ENCODE measurements at places on chromosomes 13 and 19. TPM values are rescaled to one million over a fixed set of nuclear protein-coding genes. Genes with fewer than 3 reads are reported as not detected.

LIN7B gene
- total RNA-seq, result 4.7 TPM

NLRP7 gene
- 0.16 TPM for total RNA-seq

TJP3 gene
- total RNA-seq, result 26.5 TPM

WDR88 gene
- not detected for total RNA-seq

- H3K27ac ChIP-seq, result no peak overlapping the region
- H3K36me3 ChIP-seq, result no peaks in the 10 kb centered on the region
- H3K4me3 ChIP-seq, result no peak overlapping the region
- H3K27me3 ChIP-seq, result peaks cover 18% of the 10 kb centered on the region
Observed at GRCh38 chr19:19542507-19542906, 4.4 kb downstream of the CILP2 start.

- no peaks in the 10 kb centered on the region for H3K27me3 ChIP-seq
- no peak overlapping the region for H3K4me3 ChIP-seq
- no peak for DNase-seq
- no peaks in the 10 kb centered on the region for H3K36me3 ChIP-seq
Observed at GRCh38 chr19:1574354-1575136, 6.4 kb upstream of the MEX3D start.

DNA sequence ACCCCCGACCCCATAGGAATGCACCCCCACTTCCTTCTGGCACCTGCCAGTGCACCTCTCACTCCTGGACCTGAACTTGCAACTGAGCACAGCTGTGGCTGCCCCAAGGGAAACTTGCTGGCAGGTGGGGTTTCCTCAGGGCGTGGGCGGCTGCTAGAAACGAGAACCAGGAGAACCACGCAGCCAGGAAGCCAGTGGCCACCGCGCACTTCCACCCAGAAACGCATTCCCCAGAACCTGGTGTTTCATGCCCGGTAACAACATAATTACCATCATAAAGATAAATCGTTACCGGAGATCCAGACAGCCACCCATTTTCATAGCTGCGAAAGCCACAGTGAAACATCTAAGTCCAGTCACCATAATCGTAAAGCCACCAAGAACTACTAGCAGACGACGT is 75.2 kb upstream of the C13orf46 start:
- no peak overlapping the region for H3K27ac ChIP-seq
- H3K36me3 ChIP-seq, result no peaks in the 10 kb centered on the region
- no peak overlapping the region for H3K4me3 ChIP-seq
- H3K4me1 ChIP-seq, result no peaks in the 10 kb centered on the region

DNA sequence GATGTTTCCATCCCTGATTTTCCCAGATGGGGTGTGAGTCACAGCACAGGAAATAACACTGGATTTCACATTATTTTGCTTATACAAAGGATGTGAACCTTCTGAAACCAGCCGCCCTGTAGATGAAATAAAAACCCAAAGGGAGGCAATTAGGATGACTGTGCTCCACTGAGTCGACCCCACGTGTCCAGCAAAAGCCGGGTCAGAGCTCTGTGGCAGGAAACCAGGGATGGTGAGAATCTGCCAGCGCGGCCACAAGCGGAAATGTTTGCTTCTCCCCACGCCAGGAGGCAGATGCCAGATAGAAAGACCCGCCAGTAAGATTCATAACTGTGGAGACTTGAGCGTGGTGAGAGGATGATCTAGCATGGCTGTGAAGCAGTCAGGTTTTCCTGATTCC is 764.4 kb downstream of the LIG4 start:
- H3K4me1 ChIP-seq, result no peaks in the 10 kb centered on the region
- no peak overlapping the region for H3K27ac ChIP-seq
- H3K4me3 ChIP-seq, result no peak overlapping the region

GRCh38 chr13:48829536-48829935 is 146.2 kb upstream of the FNDC3A start:
- no peaks in the 10 kb centered on the region for H3K27me3 ChIP-seq
- no peaks in the 10 kb centered on the region for H3K4me1 ChIP-seq
- DNase-seq, result no peak
- no peak overlapping the region for H3K4me3 ChIP-seq

DNA sequence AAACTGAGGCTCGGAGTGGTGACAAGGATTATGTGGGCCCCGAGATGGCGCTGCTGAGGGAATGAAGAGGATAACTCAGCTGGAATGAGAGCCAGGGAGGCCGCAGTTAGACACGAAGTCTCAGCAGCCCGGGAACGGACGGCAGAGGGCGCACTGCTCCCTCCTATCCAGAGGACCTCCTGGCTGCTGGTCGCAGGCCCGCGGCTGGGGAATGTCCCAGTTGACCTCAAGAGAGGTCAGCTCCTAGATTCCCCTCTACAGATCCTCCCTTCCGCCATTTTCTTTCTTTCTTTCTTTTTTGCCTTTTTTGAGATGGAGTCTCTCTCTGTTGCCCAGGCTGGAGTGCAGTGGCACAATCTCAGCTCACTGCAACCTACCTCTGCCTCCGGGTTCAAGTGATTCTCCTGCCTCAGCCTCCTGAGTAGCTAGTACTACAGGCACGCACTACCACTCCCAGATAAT is 24.1 kb upstream of the ASPDH start:
- H3K27ac ChIP-seq, result no peak overlapping the region
- DNase-seq, result peak; percentile 84
- H3K4me3 ChIP-seq, result no peak overlapping the region

DNA sequence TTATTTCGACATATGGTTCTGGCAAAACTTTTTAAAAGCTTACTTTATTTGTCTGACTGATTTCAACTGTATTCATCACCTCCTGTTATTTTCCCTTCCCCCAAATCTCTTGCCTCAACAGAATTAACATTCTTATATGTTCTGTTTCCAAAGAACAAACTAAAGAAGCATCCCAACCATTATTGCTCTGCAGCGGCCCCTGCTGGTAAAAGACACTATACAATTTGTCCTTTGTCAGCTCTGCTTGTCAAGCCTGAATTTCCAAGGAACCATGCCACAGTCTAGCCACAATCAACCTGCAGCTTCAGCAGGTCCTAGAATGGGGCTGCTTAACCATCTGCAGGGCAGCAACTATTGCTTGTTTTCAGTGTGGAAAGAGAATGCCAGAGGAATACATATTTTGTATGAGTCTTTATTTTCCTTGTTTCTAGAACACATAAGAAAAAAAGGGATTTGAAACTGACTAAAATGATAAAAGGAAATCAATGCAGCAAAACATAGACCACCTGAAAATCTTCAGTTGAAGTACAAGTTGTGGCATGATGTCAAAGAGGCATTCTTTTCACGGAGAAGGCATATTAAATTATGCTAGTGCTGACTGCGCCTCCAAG is 845.3 kb downstream of the DIAPH3 start:
- peak; percentile 85 for DNase-seq
- no peaks in the 10 kb centered on the region for H3K36me3 ChIP-seq
- H3K27me3 ChIP-seq, result no peaks in the 10 kb centered on the region
- no peaks in the 10 kb centered on the region for H3K4me1 ChIP-seq
- H3K27ac ChIP-seq, result no peak overlapping the region

DNA sequence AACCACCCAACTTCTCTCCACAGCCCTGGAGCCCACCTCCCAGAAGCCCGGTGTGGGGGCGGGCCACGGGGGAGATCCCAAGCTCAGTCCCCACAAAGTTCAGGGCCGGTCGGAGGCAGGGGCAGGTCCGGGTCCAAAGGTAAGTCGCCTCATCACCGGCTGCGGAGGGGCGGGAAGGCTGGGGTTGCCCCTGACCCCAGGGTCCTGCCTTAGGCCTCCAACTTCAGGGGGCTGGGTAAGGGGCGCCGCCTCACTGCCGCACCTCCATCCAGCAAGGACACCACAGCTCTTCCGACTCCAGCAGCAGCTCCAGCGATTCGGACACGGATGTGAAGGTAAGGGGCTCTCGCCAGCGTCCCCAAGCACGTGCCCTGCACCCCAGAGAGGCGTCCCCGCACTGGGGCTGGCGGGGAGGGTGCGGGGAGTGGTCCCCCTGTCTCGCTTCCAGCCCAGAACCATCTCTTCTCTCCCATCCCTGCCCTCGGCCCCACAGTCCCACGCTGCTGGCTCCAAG is 358 bp downstream of the C19orf33 start:
- no peak for DNase-seq

- H3K36me3 ChIP-seq, result no peaks in the 10 kb centered on the region
- H3K4me3 ChIP-seq, result no peak overlapping the region
- DNase-seq, result peak; percentile 84
- H3K27ac ChIP-seq, result no peak overlapping the region
- H3K27me3 ChIP-seq, result no peaks in the 10 kb centered on the region
Observed at GRCh38 chr13:36917311-36917710, 2.7 kb downstream of the SMAD9 start.

DNA sequence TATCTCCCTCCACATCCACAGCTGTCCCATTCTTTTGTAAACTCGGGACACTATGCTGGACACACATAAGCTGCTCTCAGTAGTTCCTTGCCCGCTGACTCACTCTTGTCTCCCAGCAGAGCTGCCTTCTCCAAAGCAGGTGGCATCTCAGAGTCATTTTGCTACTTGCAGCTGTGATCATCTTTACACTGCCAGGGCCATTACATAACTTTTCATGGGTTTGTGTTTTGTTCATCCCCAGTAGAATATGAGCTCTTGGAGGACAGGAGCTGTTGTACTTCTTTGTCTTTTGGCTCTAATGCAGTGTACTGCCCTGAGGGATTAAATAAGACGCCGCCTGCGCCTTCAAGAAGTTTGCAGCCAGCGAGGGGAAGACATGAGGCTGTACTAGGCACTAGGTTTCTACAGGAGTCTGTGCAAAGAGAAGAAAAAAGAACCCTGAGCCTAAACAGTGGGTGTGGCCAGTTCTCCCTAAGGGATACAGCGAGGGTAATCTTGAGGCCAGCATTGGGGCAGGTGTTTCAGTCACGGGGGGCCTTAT is 40.8 kb upstream of the GPR183 start:
- H3K4me1 ChIP-seq, result no peaks in the 10 kb centered on the region
- no peaks in the 10 kb centered on the region for H3K27me3 ChIP-seq
- H3K4me3 ChIP-seq, result no peak overlapping the region

GRCh38 chr19:46841458-46842083 is 9.1 kb downstream of the AP2S1 start:
- H3K4me1 ChIP-seq, result no peaks in the 10 kb centered on the region
- DNase-seq, result no peak
- no peaks in the 10 kb centered on the region for H3K27me3 ChIP-seq
- H3K27ac ChIP-seq, result peak overlapping the region; percentile 77
- no peak overlapping the region for H3K4me3 ChIP-seq
- H3K36me3 ChIP-seq, result peaks cover 12% of the 10 kb centered on the region

GRCh38 chr19:45200568-45200967 is 22.0 kb downstream of the BLOC1S3 start:
- H3K36me3 ChIP-seq, result no peaks in the 10 kb centered on the region
- no peaks in the 10 kb centered on the region for H3K4me1 ChIP-seq
- no peak overlapping the region for H3K27ac ChIP-seq
- DNase-seq, result peak; percentile 65

DNA sequence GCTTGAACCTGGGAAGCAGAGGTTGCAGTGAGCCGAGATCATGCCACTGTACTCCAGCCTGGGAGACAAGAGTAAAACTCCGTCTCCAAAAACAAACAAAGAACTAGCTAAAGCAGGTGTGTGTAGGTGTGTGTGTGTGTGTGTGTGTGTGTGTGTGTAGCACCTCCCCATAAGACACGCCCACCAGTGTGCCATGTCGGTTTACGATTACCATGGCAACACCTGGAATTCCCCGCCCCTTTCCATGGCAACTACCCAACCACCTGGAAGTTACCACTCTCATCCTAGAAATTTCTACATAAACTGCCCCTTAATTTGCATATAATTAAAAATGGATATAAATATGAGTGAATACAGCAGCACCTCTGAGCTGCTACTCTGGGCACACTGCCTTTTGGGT is 80.9 kb upstream of the ADGRE5 start:
- H3K36me3 ChIP-seq, result no peaks in the 10 kb centered on the region
- no peaks in the 10 kb centered on the region for H3K4me1 ChIP-seq
- no peak overlapping the region for H3K27ac ChIP-seq
- H3K4me3 ChIP-seq, result no peak overlapping the region
- H3K27me3 ChIP-seq, result no peaks in the 10 kb centered on the region

DNA sequence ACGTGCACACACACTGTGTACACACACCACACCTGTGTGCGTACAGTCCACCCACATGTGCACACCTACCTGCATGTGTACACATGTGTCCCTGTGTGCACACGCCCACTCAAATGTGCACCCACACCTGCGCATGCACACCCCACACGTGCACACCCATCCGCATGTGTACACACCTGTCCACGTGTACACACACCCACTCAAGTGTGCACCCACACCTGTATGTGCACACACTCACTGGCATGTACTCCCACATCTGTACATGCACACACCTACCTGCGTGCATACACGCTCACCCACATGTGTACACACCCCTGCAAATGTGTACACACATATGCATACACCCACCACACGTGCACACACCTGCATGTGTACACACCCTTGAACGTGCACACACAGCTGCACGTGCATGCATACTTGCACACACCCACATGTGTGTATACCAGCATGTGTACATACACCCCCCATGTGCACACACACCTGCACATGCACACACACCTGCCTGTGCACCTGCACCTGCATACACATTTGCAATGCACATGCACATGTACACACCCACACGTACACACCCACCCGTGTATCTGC is 10.6 kb downstream of the PKN1 start:
- no peaks in the 10 kb centered on the region for H3K27me3 ChIP-seq
- H3K4me3 ChIP-seq, result peak overlapping the region; percentile 16
- H3K4me1 ChIP-seq, result no peaks in the 10 kb centered on the region
- DNase-seq, result no peak

- H3K4me1 ChIP-seq, result no peaks in the 10 kb centered on the region
- no peak overlapping the region for H3K4me3 ChIP-seq
- no peaks in the 10 kb centered on the region for H3K36me3 ChIP-seq
- H3K27me3 ChIP-seq, result peaks cover 22% of the 10 kb centered on the region
- peak; percentile 60 for DNase-seq
Observed at GRCh38 chr19:1455336-1456120, 5.6 kb downstream of the APC2 start.

GRCh38 chr13:41563341-41563983 is 106.1 kb downstream of the RGCC start:
- no peaks in the 10 kb centered on the region for H3K27me3 ChIP-seq
- no peak overlapping the region for H3K27ac ChIP-seq
- no peak for DNase-seq
- no peaks in the 10 kb centered on the region for H3K36me3 ChIP-seq

DNA sequence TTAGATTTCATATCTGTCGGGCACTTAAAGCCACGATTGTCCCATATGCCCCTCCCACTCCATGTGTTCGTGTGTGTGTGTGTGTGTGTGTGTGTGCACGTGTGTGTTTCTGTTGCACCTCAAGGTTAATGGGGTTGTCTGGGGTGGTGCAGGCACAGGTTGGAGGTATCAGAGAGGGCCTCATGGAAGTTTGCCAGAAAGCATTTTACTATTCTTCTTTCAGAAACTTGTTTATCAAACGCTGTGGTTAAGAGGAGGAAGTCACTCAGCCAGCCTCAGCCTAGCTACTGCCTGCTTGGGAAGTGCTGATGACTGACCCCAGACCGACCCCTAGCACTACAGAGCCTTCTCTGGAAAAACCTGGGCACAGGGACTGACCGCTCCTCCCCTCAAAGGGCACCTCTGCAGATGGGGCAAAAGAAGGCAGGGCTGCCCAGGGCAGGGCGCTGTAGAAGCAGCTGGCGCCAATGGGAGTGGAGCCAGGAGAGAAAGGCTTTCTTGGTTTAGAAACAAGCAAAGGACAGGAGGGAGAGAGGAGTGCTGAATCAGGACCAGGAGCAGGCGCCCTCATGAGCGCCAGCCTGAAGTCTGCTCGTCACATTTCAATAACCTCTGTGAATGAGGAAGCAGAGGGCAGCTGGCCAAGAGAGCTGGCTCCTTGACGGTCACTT is 3.9 kb downstream of the SIAH3 start:
- H3K36me3 ChIP-seq, result no peaks in the 10 kb centered on the region
- no peak overlapping the region for H3K4me3 ChIP-seq
- H3K27ac ChIP-seq, result peak overlapping the region; percentile 18
- H3K27me3 ChIP-seq, result no peaks in the 10 kb centered on the region
- peaks cover 16% of the 10 kb centered on the region for H3K4me1 ChIP-seq

- no peaks in the 10 kb centered on the region for H3K27me3 ChIP-seq
- H3K36me3 ChIP-seq, result no peaks in the 10 kb centered on the region
- H3K4me3 ChIP-seq, result no peak overlapping the region
- no peak for DNase-seq
Observed at GRCh38 chr13:38045278-38046048, 175.9 kb upstream of the TRPC4 start.

Measured in kidney (tissue), 22 donors.